ENCODE measurements at places on chromosomes 4 and X.

DNA sequence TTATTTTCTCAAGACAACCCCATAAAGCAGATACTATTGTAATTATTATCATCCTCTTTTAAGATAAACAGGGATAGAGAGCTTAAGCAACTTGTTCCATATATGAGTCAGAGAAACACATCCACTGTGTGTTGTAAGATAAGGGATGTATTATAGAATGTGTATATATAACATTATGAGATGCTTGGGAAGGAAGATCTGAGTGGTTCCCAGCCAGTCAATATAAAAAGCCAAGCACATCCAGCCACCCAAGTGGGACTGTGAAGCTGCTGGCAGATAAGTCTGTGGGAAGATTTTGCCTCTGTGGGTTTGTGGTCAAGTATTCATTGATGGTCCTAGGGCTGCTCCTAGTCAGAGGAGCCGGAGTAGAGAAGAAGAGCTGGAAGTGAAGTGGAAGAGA is 16.5 kb upstream of the BMPR1B start:
- no peak for DNase-seq

DNA sequence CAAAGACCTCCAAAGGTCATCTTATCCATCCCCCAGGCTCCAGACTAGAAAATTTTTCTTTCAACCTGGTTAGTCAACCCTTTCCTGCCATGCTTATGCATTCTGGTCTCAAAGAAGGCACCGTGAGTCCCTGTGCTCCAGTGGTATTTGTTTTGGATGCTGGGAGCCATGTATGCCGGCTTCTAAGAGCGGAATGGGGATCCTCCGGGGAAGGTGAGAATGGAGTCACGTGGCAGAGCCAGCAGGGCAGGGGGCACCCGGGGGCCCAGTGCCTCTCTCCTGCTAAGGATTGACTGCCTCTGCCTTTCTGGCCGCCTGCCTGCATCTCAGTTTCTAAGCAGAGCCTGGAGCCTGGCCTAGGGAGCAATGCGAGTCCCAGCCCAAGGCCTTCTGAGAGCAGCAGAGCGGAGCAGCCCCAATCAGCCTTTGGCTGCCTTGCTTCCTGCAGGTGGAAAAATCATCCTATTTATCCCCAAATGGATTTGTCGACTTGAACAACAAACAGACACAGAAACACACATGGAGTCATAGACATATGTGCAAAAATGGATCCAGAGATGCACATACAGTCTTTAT is 141.0 kb downstream of the PJA1 start:
- no peak for DNase-seq

DNA sequence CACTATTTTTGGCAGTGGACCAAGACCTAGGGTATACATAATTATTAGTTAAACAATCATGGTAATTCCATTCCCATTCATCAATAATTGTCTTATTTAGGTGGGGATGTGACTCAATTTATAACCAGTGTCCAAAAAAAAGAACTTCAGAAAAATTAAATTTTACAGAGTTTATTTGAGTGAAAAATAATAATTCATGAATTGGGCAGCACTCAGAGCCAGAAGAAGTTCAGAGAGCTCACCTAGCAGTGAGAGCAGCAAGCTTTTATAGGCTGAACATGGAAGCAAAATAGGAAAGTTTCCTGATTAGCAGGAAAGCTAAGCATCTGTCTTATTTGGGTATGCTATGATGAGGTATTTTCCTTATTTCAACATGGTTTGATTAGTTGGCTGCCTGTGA is 500.8 kb downstream of the PCDH7 start:
- DNase-seq: no peak

DNA sequence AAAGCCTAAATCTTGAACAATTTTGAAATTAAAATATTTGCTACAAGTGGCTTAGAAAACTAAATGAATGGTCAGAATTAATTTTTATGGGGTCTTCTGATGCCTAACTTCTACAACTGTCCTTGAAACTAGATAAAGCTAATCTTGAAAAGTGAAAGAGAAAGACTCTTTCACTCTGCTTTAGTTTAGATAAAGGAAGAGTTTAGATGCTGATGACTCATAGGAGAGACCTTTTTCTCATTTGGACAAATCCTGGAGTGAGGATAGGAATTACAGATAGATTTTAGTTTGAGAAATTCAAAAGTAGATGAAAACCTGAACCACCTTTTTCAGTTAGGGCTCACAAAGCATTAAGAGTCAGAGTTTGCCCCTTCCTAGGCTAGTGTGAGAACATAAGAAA is 342.3 kb upstream of the GRID2 start:
- DNase-seq: no peak

DNA sequence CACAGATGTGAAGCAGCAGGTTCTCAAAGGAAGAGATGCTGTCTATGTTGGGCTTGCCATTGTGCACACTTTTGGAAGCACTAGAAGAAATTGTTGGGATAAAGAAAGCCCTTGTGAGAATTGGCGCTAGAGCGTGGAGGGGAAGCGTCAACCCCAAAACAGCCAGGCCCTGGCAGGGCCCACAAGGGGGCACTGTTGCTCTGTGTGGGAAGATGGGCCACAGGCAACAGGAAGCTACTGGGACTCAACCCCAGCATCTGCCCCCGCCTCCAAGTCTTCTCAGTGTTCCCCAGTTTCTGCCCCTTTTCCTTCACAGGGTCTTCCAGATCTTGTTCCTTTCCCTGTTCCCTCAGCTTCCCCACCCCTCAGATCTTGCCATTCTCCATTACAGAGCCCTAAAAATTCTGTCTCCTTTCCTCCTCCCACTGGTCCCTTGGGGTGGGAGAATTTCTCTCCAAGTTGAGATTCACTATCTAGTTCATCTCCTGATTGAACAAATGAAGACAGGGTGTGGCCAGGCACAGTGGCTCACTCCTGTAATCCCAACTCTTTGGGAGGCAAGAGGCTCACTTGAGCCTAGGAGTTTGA is 85.5 kb downstream of the STARD8 start:
- DNase-seq: peak; percentile 42

GRCh38 chr4:19304028-19304427 is 947.7 kb upstream of the SLIT2 start:
- DNase-seq: no peak

- DNase-seq: no peak
These were observed 127.4 kb upstream of the ENPP6 start for GRCh38 chr4:184344899-184345572.

GRCh38 chrX:116009861-116010710 is 160.5 kb upstream of the AGTR2 start:
- no peak for DNase-seq

DNA sequence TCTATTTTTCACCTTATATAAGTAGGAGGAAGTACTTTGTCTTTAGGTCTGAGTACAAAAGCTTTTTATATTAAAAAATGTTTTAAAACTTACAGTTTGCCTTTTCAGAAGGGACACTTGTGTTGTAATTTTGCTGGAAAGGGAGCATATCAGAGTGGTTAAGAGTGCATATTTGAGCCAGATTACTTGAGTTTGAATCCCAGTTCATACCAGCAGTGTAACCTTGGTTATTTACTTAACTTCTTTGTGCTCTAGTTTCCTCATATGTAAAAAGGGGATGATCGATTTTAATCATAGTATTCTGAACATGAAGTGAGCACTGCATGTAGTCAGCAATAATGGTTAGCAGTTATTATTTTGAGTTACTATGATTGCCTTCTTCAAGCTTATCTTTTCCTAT is 78.3 kb upstream of the SLC4A4 start:
- no peak for DNase-seq

DNA sequence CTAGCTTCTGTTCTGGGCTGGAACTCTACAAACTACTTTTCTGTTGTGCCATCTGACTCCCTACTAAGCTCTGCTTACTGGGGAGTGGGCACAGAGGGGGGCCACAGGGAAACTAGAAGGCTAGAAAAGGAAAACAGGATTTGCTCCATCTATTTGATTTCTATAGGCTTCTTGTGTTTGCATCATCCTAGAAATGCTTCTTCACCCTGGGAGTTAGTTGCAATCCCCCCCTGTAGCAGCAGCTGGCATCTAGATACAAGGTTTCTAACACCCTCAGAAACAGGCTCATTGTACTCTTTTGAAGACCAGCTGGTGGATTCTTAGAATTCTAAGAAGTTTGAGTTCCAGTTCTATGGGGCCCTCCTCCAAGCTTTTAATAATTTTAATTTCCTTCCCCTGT is 213.4 kb downstream of the TMA16 start:
- no peak for DNase-seq

DNA sequence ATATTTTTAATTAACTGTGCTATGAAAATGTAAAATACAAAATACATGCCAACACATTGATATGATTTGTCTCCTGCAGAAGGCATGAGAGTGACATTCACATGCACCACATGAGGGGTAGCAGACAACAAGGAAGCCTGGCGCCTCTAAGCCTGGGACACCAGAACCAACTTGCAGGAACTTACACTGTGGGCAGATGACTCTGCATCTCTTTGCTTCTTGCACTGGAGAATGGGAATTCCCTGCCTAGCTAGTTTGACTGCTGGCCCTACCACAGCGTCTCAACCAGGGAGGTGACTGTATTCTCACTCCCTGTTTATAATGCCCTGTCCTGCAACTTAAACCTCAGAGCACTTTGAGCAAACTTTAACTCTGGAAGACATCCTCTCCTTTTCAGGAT is 40.5 kb downstream of the PAGE2 start:
- DNase-seq: no peak

GRCh38 chrX:49892542-49892941 is 13.3 kb downstream of the USP27X start:
- DNase-seq: no peak

DNA sequence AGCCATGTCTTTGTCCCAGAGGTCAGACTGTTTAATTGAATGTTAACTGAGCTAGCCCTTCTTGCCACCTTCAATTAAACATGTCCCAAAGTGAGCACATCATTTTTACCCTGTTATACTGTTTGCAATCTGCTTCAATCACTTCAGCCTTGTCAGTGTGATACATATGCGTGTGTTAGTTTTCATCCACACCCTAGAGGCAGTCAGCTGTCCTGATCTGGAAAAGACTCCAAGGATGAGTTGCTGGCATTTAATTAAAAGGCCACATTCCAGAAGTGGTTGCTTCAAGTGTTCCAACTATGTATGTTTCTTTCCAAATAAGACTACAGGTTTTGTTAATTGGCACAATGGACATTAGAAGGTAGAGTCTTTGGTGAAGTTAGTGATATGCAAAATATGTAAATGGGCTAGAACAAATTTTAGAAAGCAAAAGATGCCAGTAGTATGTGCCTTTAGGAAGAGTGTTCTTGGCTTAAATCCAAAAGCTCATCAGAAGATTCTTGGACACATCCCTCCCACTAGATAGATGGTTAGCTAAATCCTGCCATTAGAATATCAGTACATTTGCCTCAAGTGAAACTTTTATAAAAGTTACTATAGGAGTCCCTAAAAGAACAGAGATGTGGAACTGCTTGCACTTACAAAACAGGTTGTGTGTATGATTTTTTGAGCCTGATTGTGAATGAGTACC is 79.5 kb upstream of the SLIT2 start:
- DNase-seq: no peak

DNA sequence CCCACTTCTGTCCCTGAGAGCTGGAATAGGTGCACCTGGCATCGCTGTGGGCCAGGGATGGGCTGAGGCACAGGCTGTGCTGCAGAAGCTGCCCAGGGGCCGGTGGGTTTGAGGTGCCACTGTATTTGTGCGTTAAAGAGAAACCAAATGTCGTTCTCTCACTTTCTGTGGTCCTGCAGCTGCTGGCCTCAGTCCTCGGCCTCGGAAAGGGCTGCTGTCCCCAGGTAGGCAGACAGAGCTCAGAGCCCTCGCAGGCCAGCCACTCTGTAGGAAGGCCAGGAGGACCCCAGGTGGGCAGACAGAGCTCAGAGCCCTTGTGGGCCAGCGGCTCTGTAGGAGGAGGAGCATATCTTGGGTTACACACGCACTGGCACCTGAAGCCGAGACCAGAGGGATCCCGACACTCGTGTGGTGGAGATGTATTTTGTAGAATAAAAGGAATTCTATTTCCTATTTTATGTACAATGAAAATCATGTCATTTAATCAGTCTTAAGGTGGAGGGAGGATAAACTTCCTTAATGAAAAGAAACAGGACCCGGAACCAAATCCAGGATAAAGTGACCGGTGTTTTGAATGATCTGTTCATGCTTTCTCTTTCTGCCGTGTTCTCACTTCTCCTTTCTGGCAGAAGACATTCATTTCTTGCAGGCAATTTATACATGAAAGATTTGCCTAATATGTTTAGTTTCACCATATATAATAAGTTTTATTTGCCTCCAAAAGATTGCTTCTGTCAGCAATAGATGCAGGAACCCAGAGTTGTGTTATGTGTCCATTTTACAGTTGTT is 54.4 kb upstream of the HGFAC start:
- peak; percentile 55 for DNase-seq

GRCh38 chr4:74410272-74410671 is 34.7 kb upstream of the AREG start:
- no peak for DNase-seq

Measured in germinal center (tissue), 1 donor.